BJ (cell line): ENCODE measurements at places on chromosomes 5 and 9.

- DNase-seq = peak; percentile 79
Measured at GRCh38 chr9:81635521-81636254, 53.7 kb downstream of the TLE1 start.

DNA sequence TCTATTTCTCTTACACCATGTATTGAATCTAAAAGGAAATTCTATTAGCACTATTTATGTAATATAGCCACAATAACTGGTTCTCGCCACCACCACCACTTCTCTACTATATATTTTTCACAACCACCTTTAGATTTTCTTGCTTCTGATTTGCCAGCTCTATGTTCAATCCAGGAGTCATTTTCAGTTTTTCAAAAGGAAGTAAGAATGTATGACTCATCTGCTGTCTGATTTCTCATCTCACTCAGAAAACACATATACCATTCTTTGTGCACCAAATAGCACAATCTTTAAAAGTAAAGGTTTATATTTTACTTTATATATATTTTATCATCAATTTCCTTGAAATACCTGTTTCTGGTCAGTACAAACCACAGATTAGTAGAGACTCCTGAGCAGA is 1127.5 kb downstream of the TAF11L14 start:
- DNase-seq = no peak

GRCh38 chr5:130324953-130325671 is 420.8 kb downstream of the CHSY3 start:
- DNase-seq = no peak

- DNase-seq = no peak
Measured at GRCh38 chr5:96569770-96570169, 92.4 kb upstream of the CAST start.

GRCh38 chr5:158698768-158699284 is 400.9 kb downstream of the EBF1 start:
- no peak for DNase-seq

GRCh38 chr5:138610918-138611677 is 35.9 kb upstream of the HSPA9 start:
- DNase-seq = no peak

- DNase-seq = no peak
Measured at GRCh38 chr9:5646116-5646515, 17.2 kb downstream of the RIC1 start.

GRCh38 chr9:136865041-136865767 is 904 bp downstream of the EDF1 start:
- no peak for DNase-seq

GRCh38 chr5:122054266-122054665 is 23.8 kb downstream of the LOX start:
- DNase-seq = no peak

GRCh38 chr9:5712651-5713390 is 83.9 kb downstream of the RIC1 start:
- no peak for DNase-seq

- DNase-seq = no peak
Measured at GRCh38 chr9:133951265-133951664, 40.9 kb downstream of the VAV2 start.

DNA sequence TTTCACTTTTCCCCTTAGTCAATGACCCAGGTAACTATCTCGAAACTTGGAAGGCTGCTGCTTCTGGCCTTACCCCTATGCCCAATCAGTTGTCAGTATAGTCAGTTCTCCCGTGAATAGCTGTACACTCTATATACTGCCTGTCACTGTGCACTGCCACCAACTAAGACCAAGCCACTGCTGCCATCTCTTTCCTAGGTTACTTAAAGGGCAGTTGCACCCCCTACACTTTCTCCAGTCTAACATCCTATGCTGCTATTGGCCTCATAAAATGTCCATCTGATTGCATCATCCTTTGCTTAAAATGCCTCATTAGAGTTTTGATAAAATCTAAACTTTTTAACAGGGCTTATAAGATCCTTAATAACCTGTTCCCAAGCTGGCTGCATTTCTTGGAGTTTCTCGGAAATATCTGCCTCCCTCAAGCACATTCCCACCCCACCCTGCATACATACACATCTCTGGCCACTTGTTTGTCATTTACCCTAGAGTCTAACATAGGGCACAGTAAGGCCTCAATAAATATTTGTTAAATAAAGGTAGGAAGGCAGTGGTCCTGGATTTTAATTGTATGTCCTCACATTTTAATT is 32.8 kb upstream of the TNFAIP8 start:
- no peak for DNase-seq

DNA sequence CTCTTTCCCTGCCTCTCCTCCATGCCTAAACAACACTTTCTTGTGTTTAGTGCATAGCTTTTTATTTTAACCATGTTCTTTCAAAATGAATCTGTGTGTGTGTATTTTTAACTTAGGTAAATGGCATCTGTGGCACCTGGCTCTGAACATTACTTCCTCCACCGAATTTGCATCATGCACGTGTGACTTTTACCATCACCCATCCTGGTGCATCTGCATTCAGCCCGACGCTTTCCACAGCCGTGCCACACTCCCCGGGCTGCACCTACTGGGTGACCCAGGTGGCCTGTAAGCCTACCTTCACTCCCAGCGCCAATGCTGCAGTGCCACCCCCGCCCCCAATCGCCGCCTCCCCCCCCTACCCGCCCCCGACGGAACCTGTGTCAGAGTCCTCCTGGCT is 12.7 kb upstream of the FCN1 start:
- DNase-seq = no peak

DNA sequence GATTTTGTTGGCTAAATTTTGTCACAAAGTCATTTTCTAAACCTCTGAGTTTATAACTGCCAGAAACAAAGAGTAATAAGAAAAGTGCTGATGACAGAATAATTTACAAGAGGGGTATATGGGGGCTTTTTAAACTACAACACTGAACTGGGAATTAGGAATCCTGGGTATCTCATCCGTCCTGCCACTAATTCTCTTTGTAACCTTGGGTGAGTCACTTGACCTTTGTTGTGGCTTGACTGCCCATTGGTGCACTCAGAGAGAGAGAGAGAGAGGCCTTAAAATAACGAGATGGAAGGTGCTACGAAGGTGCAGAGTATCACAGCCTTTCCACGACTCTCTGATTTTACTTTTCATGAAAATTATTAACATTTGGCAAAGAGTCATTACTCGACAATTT is 130.3 kb upstream of the CNTLN start:
- no peak for DNase-seq
